Eye (tissue), 1 donor: ENCODE measurements at places on chromosomes 7 and 10.

GRCh38 chr10:23202779-23203178 is 10.7 kb downstream of the PTF1A start:
- peak; percentile 17 for DNase-seq

DNA sequence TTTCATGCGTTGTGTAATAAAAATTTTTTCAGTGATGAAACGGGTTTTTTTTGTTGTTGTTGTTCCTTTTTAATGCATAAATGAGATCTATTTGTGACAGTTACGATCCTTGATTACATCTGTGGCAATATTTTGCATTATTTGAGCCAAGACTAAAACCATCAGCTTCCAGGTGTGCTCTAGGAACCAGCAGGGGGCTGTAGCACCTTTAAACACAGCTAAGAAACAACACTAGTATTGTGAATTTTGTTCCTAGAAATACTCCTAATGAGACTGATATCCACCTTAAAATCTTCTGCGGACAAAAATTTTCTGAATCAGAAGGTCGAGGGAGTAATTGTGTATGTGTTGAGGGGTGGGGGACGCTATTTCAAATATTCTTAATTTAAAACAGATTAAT is 52.6 kb downstream of the FGFBP3 start:
- peak; percentile 35 for DNase-seq

- no peak for DNase-seq
These were observed 35.2 kb upstream of the BMPER start for GRCh38 chr7:33870120-33870519.

GRCh38 chr7:32537760-32538159 is 42.5 kb downstream of the AVL9 start:
- no peak for DNase-seq

DNA sequence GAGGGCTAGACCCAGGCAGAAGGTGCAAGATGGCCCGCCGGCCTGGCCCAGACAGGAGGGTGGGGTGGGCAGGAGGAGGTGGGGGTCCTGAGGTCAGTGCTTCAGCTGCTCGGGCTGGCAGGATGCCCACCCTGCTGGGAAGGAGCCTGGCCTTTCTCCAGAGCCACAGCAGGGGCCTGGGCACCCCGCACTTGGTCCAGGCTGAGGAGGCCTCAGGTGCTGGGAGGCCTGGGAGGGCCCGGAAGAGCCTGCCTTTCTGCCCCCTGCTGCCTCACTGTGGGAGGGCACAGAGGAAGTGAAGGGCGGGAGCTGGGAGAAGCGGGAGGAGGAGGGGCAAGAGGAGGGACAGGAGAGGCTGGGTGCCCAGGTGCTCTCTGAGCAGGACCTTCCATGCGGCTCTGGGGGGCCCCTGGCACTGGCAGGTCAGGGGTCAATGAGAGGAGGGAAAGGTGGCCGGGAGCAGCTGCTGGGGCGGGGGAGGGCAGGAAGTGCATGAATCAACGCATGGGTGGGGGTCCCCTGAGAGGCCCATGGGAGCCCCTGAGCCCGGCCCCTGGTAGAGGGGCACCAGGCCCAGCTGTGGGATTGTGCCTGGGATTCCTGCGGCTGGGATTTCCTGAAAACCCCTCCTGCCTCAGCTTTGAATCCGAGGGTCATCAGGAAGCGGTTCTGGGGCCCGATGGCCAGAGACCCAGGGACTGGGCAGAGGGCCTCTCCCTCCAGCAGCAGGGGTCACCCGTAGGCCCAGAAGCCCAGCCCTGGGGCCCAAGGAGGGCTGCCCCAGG is 49.9 kb downstream of the PWWP2B start:
- DNase-seq: peak; percentile 53

- DNase-seq: no peak
These were observed 375.5 kb downstream of the SORCS1 start for GRCh38 chr10:106788982-106789381.

DNA sequence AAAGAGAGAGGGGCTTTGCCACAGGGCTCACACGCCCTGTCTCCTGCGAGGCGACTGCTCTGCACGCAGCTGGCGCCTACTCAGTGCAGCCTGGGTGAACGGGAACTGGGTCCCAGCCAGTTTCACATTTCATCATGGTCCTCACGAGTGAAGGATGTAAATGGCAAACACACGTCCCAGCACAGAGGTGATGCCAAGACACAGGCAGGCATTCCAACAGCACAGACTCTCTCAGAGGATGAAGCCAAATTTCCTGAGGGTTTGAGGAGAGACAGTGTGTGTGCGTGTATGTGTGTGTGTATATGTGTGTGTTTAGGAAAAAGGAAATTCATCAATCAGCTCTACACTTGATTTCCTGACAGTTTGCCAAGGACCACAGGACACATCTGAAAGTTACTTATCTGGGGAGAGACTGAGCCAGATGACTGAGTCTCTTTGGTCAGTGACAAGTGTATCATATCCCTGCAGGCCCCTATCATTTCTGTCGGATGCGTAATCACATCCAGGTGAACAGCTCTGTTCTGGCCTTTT is 53.9 kb downstream of the CHST15 start:
- no peak for DNase-seq

GRCh38 chr10:16690417-16690816 is 126.8 kb downstream of the RSU1 start:
- DNase-seq: no peak

DNA sequence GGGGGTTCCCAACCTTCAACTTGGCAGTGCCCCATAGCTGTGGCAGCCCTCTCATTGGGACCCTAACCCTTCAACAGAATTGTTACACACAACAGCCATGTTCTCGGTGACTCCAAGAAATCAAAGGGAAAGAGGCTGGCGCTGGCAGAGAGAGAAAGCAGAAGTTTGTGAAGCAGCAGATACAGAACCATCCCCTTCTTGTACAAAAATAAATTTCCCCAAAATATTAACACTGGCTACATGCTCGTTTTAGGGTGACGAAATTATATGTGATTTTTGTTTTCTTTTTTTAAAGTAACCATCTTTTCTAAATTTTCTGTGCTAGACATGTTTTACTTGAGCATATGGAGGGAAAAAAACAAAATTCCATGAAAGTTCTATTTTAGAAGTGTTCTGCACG is 45.2 kb upstream of the SAMD8 start:
- DNase-seq: no peak

DNA sequence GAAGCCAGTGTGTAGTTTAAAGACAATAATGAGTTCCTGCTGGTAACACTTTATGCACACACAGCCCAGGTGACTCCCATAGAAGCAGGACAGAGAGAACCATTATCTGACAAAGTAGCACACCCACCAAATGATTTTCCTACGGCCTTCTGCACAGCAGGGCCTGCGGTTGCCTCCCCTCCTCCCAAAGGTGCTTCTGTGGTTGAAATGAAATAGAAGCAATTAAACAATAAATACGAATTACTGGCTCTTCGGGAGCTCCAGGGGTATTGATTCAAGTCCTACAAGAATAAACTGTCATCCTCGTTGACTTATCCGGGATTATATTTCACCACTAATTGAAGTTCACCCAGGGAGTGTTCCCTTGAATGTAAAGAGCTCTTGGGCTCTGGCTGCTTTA is 172.1 kb downstream of the ACTR3B start:
- DNase-seq: no peak

DNA sequence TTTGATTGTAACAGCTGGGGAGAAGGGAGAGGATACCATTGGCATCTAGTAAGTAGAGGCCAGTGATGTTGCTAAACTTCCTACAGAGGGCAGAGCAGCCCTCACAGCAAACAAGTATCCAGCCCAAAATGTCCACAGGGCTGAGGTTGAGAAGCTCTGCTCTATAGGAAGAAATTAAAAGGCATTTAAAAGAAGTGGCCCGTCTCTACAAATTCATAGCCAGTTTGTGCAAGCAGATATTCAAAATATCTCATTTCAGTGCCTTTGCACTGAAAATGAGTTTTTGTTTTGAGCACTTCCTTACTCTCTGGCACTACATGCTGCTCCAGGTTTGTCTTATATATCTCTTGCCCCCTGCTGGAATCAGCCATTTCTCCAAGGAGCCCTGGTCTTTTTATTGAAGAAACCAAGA is 330.0 kb downstream of the BBS9 start:
- peak; percentile 39 for DNase-seq

- no peak for DNase-seq
These were observed 198.0 kb downstream of the CSTF2T start for GRCh38 chr10:51501396-51501795.

GRCh38 chr7:21580073-21580521 is 37.3 kb downstream of the DNAH11 start:
- DNase-seq: peak; percentile 8

DNA sequence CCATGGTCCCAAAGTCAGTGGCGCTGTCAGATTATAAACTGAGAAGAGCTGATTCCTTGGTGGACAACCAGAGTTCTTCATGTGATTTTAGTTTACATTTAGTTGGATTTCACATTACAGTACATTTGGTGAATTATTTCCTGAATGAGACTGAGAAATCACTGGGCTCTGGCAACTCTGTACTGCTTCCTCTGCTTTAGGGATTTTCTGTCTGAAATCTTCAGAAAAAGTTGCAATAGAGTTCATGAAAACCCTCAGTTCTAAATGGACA is 242.6 kb downstream of the BICC1 start:
- DNase-seq: no peak

DNA sequence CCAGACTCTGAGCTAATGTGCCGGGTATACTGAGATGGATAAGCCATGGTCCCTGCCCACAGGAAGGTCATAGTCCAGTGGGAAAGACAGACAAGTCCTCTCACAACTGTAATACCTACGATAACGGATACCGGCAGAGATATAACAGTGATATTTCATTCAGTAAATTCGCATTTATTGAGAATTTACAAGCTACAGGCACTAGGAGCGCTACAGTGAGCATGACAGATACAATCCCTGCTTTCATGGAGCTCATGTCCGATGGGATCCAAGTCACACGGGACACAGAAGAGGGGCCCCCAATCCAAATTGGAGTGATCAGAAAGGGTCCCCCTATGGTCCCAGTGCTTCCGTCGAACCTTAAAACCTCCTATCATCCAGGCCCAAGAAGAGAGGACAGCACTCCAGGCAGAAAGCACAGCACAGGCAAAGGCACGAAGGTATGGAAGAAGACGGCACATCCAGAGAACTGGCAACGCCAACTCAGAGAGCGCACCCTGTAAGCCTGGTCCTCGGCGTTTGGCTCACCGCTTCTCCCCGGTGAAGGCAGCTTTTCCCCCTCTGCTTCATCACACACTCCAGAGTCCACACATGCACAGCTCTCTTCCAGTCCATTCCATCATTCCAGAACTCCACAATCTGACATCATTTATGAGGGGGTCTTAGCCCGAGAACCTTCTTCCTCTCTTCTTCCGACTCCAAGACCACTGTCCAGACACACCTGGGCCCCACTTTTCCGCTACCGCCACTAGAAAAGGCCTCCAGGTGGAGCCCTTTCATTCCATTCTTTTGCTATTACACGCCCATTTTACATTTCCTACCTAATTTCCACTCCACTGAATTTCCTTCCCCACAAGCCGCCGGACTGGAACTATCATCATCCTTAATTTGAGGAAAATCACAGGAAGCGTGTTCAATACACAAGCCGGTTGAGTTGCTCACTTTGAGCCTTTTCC is 47.8 kb upstream of the NKX2-3 start:
- DNase-seq: no peak

DNA sequence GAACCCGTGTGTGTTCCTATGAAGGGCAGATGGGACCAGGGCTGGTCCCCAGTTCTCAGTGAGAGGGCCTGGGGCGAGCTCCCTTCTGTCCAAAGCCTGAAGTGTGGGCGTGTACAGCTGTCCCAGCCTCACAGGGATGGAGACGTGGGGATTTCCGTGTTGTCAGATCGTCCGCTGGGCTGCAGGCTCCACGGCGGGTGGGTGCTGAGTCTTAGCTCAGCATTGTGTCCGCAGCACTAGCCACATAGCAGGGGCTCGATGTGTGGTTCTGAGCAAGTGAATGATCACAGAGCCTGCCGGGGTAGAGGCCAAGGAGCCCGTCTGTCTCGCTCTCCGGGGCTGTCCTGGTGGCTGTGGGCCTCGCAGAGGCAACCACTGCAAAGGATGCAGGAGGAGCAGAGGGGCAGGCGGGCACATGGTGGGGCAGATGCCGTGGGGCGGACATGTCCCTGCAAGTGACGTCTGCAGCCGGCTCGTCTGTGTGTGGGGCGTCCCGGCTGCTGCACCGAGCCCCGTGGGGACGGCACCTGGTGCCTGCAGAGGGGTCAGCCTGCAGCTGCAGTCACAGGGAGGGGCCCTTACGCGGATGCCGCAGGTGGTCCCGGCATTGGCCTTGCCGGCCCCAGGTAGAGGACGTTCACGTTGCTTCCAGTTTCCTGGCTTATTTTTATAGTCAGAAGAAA is 30.9 kb downstream of the FAM20C start:
- DNase-seq: no peak

- no peak for DNase-seq
These were observed 36.6 kb downstream of the ABI1 start for GRCh38 chr10:26824015-26824690.

- no peak for DNase-seq
These were observed 198.3 kb upstream of the DKK1 start for GRCh38 chr10:52115823-52116222.

DNA sequence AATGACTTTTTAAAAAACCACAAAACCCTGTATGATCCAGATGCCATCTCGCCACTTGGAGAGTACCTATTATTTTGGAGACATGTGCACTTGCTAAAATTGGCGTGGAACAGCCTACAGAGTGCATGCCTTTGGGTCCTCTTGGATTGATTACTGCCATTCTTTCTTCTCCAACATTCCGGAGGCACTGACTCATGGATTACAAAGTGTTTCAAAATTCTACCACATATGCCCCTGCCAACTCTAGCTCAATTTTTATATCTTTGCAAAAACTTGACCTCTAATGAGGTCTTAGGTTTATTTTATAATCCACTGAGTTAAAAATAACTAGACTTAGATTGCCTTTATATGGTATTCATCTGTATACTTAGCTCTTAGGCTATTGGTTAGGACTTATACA is 55.8 kb upstream of the KIF5B start:
- DNase-seq: no peak

DNA sequence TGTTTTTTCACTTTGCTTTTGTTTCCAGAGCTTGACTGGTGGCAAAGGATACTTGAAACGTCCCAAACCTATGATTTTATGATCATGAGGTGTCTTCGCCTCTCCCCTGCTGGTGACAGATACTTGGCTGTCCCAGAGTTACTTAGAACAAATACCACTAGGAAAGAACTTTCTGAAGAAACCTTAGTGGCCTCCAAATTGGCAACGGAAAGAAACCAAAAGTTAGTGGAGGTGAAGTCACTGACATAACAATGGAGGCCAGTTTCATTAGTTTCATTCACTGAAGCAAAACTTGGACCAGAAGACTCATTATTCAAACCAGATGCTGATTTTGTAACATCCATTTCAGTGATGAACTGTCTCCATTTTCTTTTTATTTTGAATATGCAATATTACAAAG is 68.6 kb downstream of the JAZF1 start:
- peak; percentile 27 for DNase-seq
